ENCODE measurements at places on chromosomes 11 and 22.

- DNase-seq, result no peak
Measured at GRCh38 chr11:73946798-73947458, 3.9 kb upstream of the DNAJB13 start.

DNA sequence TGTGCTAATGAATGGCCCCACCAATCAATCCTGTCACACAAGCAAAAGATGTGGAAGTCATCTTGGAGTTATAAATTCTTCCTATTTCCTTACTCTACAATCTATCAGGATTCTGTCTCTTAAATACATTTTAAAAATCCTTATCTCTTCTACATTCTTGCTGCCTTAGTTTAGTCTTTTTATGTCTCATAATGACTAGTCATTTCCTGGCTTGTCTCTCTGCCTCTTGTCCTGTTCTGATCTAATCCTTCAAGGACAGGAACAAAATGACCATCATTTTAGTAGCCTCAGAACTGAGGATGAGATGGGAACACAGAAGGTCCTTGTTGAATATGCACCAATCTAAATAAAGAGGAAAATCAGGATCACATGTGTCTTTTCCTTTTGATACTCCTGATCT lies 56.6 kb upstream of the LIN7C start:
- DNase-seq, result no peak

DNA sequence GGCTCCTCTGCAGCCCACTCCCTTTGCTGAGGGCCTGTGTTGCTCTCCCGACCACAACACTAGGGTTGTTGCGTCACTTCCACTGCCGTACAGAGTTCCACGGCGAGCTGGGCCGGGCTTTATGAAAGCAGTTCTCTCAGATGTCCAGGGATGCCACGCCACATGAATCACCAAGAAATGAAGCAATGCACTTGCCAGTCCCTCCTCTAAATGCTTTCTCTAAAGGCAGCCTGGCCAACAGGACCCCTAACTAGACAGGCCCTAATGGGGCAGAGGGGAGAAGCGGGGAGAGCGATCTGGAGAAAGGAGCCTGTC lies 188.7 kb downstream of the CTTN start:
- peak; percentile 15 for DNase-seq

DNA sequence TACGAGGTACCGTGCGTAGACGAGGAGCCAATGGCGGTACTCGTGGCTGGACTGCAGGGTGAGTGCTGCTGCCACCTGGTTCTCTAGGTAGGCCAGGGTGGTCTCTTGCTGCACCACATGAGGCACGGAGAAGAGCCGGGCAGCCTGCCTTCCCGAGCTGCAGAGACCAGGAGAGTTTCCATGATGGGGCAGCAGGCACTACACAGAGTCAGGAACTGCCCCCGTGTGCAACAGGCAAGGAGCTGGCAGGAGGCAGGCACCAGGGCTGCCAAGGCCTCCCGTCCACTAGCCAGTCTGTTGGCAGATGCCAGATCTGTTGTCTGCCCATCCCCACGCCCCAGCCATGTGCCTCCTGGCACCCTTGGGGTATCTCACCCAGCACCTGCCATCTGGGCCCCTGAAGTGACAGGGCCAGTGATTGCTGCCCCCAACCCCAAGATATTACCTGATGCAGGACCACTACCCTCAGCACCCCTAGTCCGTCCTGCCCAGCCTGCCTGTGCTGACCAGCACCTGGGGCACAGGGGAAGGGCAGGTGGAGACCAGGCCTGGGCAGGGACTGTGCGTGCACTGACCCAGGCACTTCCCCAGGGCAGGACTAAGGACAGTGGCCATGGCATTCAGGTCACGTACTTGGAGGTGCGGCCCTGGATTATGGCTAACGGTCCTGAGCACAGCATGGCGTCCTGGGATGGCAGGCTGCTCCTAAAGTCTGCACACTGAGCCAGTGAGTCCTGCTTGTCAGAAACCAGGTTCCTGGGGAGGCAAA lies 62.0 kb upstream of the CLTCL1 start:
- DNase-seq, result no peak

Data from left ventricle myocardium superior (tissue), 1 donor.